ENCODE measurements at places on chromosomes 16 and 17. TPM values are rescaled to one million over a fixed set of nuclear protein-coding genes. Genes with fewer than 3 reads are reported as not detected.

Gene RTN4RL1
- not detected for total RNA-seq

Gene SOX9
- total RNA-seq = not detected

Gene KLHL10
- not detected for total RNA-seq

Gene SLC52A1
- not detected for total RNA-seq

Gene TMEM204
- 37.5 TPM for total RNA-seq

Data from endothelial cell of umbilical vein (primary cell).